ENCODE measurements at places on chromosomes 12 and 14.

- DNase-seq = no peak
These were observed 130.3 kb upstream of the FUT8 start for GRCh38 chr14:65281991-65282895.

DNA sequence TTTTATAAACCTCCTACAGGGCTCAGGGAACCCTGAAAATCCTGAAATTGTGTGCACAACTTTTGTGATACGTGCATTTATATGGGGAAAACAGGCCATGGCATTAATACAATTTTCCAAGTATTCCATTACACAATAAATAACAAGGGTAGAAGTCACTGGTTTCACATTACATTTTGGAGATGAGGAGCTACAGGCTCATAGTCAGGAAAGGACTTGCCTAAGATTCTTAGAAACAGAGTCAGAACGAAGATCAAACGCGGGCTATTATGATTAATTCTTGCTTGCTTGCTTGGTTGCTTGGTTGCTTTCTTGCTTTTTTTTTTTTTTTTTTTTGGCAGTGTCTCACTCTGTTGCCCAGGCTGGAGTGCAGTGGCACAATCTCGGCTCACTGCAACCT lies 16.7 kb downstream of the NOS1 start:
- no peak for DNase-seq

GRCh38 chr12:106297681-106298080 lies 4.9 kb upstream of the TCP11L2 start:
- DNase-seq = no peak

DNA sequence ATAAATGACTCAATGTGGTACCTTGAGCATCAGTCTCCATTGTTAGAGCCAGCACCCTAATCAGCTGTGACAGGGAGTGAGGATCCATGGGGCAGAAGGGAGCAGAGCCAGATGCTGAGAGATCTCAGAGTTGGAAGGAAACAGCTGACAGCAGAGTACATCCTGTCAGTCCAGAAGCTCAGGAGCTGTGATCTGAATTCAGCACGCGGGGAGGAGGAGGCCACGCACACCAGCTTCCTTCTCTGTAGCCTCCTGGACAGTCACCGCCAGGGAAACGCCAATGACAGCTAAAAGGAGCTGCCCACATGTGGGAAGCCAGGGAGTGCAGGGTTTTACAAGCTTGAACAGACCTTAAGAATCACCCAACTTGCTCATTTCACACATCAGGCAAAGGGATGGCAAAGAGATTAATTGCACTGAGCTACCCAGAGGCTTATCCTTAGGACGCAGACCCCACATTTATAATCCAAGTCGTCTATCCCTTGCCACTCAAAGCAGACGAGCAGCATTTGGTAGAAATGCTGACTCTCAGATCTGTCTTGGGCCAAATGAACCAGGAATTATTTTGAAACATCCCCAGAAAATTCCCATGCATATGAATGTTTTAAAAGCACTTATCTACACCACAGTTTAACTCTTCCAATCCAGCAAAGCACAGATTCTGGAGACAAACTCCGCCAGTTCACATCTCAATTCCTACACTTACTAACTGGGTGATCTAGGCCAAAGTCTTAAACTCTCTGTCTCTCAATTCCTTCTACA lies 322.6 kb upstream of the TMTC1 start:
- DNase-seq = no peak

DNA sequence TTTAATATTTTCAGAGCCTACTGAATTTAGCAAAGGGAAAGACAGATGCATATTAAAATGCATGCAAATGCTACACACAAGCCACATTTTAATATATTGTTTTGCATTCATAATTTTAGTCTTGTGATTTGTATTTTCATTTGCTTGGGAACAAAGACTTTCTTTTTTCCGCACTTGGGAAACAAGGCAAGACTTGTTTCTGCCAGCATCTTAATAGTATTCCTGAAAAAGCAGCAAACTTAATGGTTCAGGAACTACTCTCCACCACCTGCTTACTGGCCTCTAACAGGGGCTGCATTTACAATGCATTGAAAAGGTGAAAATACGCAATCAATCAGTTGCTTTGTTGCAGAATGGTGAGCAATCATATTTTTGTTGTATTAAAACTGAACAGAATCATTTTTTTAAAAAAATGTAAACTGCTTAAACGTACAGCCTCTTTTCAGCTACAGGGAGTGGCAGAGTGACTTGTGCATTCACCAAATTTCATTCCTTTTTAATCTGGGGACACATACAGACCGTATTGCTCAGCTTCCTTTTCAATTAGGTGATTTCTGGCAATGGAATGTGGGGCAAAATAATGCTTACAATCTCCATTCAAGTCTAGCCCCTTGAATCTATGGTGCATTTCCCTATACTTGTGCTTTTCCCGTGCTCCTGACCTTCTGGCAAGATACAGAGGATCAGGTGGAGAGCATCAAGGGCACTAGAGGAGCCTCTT lies 144.1 kb upstream of the BTG1 start:
- no peak for DNase-seq

GRCh38 chr12:125330645-125331341 lies 265.6 kb downstream of the AACS start:
- DNase-seq = no peak

- no peak for DNase-seq
These were observed 19.1 kb upstream of the DHRS7 start for GRCh38 chr14:60184146-60184904.

GRCh38 chr12:94033784-94034183 lies 114.6 kb upstream of the PLXNC1 start:
- no peak for DNase-seq

DNA sequence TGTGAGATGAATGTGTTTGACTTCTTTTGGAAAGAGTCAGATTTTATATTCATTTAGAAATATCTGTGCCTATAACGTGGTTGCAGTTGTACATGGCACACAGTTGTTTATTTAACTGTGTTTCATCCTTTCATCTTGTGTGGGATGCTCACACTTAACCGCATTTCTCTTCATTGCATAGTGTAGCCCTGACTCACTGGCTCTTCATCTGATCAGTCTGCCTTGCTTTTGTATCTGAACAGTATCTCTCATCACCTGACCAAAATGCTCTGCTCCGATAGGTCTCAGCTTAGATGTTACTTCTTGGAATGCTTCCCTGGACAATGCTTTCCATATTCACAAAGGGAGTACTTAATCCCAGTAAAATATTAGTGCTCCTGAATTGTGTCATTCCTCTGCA lies 83.4 kb downstream of the PDE3A start:
- no peak for DNase-seq

Data from ascending aorta (tissue), 2 donors.